Mucosa of descending colon (tissue), 3 donors: ENCODE measurements at places on chromosomes 12 and 14. TPM values are rescaled to one million over a fixed set of nuclear protein-coding genes. Genes with fewer than 3 reads are reported as not detected.

DNA sequence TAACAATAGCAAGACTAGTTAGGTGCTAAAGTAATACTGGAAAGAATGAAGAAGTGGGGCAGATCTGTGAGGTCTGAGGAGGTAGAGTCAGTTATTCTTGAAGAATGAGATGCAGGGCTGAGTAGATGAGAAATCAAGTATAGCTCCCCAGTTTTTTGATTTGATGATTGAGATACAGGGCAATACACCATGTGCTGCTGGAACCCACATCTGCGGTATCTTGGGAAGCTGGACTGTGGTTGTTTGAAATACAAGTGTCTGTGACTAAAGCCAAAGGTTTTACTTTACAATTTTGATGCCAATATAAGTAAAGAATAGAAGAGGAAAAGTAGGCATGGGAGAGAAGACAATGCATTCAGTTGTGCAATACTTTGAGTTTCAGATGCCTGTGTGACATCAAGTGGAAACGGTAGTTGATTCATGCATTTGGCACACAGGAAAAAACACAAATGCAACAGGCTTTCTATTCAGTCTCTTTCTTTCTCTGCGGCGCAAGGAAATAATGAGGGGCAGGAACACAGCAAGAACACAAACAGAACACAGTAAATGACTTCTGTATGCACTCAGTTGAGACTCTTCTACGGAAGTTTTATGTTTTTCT is 190.2 kb upstream of the SLC38A2 start:
- DNase-seq, result no peak

DNA sequence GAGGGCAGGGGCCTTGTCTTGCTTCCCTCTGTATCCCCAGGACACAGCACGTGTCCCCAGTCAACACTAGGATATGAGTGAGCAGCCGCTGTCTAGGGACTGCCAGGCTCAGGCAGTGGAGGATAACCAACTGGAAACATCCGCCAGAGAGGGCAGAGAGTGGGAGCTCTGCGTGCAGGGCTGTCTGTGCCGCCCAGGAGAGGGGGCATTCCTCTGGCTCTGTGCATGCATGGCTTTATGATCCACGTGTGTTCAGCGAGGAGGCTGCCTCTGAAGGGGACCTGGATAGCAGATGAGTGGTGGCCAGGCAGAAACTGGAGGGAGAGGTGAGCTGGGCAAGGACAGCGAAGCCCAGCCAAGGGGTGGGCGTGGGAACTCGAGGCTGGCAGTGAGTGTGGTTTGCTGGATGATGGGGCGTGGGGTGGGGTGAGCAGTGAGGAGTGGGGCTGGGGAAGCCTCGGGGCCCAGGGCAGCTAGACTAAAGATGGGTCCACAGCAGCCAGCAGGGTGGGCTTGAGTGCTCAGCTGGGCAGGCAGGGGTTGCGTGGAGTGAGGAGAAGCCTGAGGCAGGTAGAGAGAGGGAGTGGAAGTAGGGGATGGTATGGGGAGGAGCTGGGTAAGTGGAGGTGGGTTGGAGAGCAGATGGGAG is 72.9 kb downstream of the PRIMA1 start:
- no peak for DNase-seq

DNA sequence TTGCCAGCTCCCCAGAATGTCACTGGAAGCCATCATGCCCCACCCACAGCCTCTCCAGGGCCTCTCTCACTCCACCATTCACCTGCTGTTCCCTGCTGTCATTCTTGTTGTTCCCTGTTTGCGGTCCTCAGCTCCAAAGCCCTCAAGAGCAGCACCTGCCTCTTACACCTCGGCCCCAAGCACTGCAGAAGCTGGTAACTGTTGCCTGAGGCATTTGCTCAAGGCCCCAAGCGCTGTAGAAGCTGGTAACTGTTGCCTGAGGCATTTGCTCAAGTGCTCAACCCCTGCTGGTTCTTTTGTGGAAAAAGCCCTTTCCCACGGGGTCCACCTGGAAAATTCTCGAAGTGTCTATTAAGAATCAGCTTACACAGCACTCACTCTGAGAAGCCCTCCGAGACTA is 78.0 kb downstream of the ARL6IP4 start:
- no peak for DNase-seq

DNA sequence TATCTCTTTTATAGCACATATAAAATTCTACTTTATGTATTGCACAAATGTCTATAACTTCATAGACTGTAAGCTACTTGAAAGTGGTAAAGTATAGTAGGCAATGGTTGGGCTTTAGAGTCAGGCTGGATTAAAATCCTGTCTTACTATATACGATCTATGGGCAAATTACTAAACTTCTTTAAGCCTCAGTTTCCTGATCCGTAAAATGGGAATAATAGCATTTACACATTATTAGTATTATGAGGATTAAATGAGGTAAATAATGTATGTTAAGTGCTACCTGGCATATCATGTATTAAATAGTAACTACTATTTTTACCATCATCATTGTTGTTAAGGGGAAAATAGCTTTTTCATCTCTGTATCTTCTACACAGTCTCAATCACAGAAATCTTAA is 14.4 kb downstream of the POLE2 start:
- DNase-seq, result no peak

GRCh38 chr12:42812086-42812485 is 222.5 kb upstream of the PRICKLE1 start:
- DNase-seq, result no peak

DNA sequence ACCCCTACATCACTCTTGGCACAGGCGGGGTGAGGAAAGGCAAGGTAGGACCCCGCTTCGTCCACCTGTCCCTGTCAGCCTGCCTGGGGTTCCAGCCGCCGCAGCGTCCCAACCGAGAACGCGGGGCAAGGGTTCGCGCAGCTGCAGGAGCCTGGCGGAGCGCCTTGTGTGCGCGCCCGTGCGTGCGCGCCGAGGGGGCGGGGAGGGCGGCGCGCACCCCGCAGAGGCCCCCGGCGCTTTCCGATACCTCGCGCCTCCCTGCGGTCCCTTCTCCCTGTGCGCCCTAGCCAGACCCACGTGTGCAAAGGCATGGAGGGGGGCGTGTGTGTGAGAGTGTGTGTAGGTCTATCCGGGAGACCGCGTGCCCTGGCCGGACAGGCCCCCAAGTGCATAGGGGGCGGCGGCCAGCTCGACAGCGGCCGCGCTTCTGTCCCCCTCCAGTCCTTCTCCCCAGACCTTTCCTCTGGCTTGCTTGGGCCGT is 122.4 kb downstream of the TSPAN9 start:
- no peak for DNase-seq

DNA sequence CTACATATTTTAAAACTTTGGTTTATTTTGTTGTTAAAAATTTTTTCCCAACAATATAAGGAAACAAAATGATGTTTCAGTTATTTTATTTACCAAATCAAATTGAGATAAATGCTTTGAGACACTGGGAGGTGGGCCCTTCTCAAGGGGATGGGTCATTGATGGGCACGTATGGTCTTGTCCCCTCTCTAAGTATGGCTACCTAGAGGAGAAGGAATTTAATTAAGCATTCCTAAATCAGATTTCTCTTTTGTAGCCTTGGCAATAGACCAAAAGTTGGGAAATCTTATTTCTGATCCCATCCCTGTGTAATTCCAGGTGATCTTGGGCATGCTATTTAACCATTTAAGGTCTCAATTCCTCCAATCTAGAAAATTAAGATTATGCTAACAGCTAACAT is 79.0 kb downstream of the SCN8A start:
- no peak for DNase-seq

Gene TMEM121
- 1.0 TPM for total RNA-seq

Gene KRT71
- not detected for total RNA-seq

Gene APEX1
- total RNA-seq, result 115 TPM

Gene METTL3
- total RNA-seq, result 43.6 TPM
